Brain (organoid and tissue), 16 donors: ENCODE measurements at places on chromosomes 4 and X. TPM values are rescaled to one million over a fixed set of nuclear protein-coding genes. Genes with fewer than 3 reads are reported as not detected.
A peak's percentile ranks its signal among the peaks of the same experiment; 100 is the strongest.

GRCh38 chrX:24805201-24805600, 111.5 kb downstream of the POLA1 start:
- DNase-seq: peak; percentile 37

DNA sequence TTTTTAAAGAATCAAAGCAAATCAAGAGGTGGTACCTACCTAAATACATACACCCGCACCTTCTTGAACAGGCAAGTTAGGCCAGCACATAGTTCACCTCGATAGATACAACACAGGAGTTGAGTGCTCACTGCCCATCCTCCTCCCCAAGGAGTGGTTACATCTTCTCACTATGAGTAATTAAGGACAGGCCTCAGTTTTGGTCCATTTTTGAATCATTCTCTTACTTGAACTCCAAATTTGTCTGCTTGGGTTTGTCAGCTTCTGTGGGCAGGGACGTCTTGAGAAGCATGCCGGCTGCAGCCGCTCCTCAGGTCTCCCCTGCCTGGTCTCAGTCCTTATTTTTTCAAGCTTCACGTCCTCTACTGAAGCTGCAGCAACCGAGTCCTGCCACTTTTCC, 190.6 kb upstream of the RBPJ start:
- DNase-seq: no peak

Gene MAP7D2
- 12.5 TPM for polyA plus RNA-seq

Gene MID2
- polyA plus RNA-seq: 1.6 TPM

Gene SERPINA7
- not detected for polyA plus RNA-seq

Gene AKAP14
- polyA plus RNA-seq: not detected
